H1 (cell line): ENCODE measurements at places on chromosomes 6 and 20. TPM values are rescaled to one million over a fixed set of nuclear protein-coding genes. Genes with fewer than 3 reads are reported as not detected.

DNA sequence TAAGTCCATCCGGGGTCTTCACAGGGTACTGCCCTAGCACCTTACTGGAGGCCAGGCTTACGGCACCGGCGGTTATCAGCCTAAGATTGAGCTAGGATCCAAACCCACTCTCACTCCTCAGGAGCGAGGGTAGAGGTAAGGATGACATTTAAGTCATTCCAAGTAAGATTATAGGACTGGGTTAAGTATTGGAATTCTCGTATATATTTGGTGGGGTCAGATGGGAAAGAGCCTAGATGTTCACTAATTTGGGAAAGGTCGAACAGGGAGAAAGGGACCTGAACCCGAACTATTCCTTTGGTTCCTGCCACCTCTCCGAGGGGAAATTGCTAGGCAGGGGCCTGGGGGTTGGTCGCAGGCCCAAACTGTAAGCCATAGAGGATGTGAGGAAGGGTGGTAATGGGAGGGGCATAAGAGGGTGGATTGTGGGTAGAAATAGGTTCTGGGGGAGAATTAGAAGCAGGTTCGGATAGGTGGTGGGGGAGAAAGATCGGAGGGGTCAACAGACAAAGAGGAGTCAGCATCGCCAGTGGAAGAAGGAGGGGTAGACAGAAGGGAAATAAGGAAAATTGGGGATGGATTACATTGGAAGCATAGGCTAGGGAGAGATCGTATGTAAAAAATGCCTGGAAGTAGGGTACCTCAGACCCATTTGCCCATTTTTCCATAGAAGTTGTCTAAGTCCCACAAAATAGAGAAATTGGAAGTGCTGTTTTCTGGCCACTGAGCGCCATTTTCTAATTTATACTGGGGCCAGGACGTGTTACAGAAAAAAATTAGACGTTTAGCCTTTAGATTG lies 747.1 kb upstream of the ADGRB3 start:
- H3K27ac ChIP-seq: no peak overlapping the region
- H3K27me3 ChIP-seq: no peaks in the 10 kb centered on the region
- H3K36me3 ChIP-seq: no peaks in the 10 kb centered on the region
- H3K4me3 ChIP-seq: no peak overlapping the region
- no peak for DNase-seq

The PSMA7 gene
- 607 and 648 TPM in 2 replicates for polyA plus RNA-seq

DNA sequence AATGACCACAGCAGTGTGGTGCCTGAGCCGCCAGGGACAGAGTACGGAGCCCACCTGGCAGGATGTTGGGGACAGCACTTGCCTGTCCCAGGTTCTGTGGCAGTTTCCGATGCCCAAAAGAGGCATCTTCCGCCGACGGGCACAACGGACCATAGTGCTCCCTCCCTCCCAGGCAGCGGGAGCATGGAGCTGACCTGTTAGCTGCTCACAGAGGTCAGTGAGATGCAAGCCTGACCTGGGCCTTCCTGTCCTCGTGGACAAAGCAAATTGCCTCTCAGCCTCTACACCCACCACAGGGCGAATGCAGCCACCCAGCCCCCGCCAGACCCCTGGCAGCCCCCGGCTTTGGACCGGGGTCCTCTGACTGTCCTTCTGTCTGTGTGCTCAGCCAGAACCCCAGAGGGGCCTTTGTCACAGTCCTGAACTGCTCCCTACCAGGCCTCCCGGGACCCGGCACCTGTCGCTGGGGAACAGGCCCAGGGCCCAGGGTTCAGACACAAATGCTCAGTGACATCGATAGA lies 16.2 kb upstream of the FRMD1 start:
- H3K27me3 ChIP-seq: no peaks in the 10 kb centered on the region
- H3K36me3 ChIP-seq: no peaks in the 10 kb centered on the region
- no peak for DNase-seq

The MUCL3 gene
- polyA plus RNA-seq: 0.15 and 0.22 TPM in 2 replicates

The RSPO4 gene
- polyA plus RNA-seq: 3.4 and 5.9 TPM in 2 replicates

The DEFB124 gene
- polyA plus RNA-seq: not detected in 2 replicates
